ENCODE measurements at places on chromosomes 1 and 21.

GRCh38 chr1:1318131-1318652 is 6.3 kb downstream of the INTS11 start:
- no peak for DNase-seq

DNA sequence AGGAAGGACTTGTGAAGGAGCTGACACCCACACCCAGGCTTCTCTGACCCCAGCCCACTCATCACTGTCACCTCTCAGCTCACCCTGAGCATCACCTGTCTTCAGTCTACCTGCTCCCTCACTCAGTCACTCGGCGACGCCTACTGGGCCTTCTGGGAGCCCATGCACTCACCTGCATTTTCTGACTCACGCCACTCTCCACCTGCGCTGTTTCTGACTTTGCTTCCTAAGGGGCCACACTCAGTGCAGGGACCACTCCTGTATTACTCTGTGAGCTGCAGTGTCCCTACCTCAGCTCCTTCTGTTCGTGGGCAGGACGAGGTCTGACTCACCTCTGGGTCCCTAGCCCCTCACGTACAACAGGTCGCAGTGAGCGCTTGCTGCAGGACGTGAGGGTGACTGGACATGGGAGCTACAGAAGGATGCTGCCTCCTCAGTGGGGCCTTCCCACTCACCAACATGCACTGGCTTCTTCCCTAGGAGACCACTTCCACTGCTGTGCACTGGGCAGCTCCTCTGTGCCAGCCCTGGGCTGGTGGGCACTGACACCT is 102.3 kb downstream of the GLIS1 start:
- DNase-seq, result no peak

DNA sequence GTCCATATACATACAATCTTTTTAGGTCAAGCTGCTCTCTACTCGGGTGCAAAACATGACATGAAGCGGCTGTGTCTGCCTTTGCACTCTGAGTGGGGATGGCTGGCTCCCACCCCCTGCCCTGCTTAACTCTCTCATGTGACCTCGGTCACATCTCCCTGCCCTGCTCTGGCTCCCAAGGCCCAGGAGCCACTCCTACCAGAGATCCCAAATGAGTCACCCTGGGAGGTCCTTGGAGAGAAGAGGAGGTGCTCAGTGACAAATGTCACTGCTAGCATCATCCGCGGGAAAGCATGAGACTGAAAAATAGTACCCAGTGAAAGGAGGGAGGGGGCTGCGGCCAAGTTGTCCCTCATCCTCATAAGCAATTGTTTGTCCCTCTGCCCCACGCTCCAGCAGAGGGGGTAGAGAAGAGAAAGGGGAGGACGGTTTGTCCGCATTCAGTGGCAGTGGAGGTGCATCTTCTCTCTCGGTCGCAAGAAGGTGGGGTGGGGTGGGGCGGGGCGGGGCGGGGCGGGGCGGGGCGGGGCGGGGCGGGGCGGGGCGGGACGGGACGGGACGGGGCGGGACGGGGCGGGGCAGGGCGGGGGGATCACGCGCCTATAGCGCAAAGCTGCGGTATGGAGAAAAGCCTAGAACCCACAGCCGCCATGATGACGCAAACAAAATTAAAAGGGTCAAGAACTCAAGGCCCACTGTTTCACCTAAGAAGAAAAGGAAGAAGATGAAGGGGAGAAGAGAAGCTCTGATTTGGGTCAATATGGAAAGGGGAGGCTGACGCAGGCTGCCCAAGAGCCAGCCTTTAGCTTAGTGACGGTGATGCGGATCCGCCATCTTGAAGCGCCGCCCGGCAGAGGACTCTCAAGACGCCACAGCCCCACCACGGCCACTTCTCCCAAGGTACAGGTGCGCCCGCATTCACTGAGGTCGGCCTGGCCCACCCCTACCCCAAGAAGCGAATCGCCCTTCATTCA is 66.2 kb downstream of the CD46 start:
- no peak for DNase-seq

- DNase-seq, result no peak
Observed at GRCh38 chr21:14922980-14923379, 141.8 kb downstream of the NRIP1 start.

DNA sequence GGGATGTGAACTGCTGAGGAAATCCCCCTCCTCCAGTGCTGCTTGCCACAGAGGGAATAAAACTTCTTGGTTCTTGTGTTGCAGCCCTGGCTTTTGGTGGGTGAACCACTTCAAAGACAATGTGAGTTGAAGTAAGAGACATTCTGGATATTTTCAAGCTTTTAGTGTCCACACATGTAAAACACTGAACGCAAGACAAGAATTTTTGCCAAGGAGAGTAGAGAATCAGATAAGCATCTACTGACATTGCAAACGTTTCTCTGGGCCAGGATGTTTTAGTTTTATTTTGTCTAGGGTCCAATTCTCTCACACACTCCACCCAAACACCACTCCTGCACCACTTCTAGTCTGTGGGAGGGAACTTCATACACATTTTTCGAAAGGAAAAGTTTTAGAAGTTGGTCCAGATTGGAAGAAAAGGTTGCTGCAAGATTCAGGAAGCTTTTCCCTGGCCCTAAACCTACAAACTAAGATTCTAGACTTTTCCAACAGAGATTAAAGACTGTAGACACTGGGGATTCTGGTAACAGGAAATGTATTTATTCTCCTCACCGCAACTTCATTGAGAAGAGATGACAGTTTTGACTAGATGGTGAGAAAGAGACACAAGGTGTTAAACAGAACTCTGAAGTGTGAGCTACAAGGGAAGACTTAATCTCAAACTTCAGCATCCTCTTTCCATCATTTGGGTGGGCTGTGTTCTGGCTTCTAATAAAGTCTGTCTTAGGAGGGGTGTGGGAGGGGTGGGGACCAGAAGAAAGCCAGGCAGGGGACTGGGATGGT is 16.1 kb downstream of the FASLG start:
- DNase-seq, result no peak

All from iPS DF 19.7 (cell line).